ENCODE measurements at places on chromosomes 5 and 9. TPM values are rescaled to one million over a fixed set of nuclear protein-coding genes. Genes with fewer than 3 reads are reported as not detected.
A peak's percentile ranks its signal among the peaks of the same experiment; 100 is the strongest.

Gene OTP
- total RNA-seq = not detected

Gene TEK
- total RNA-seq = 63.0 TPM

Gene BSPRY
- not detected for total RNA-seq

Gene CANX
- 446 TPM for total RNA-seq

Gene TMC1
- 0.82 TPM for total RNA-seq

Gene FOXD4L4
- total RNA-seq = 0.53 TPM

Gene PCDHB14
- 1.6 TPM for total RNA-seq

Gene SHROOM1
- total RNA-seq = 12.1 TPM

Gene AK6
- total RNA-seq = 18.1 TPM

Gene RNF183
- not detected for total RNA-seq

Gene RLN1
- not detected for total RNA-seq

Gene SPINK13
- total RNA-seq = not detected

Gene LRRC19
- not detected for total RNA-seq

Gene SYK
- 2.8 TPM for total RNA-seq

Gene CMBL
- total RNA-seq = 16.8 TPM

Gene LCN12
- total RNA-seq = not detected

Gene TTC1
- total RNA-seq = 74.3 TPM

Gene PCDHGA10
- 12.4 TPM for total RNA-seq

DNA sequence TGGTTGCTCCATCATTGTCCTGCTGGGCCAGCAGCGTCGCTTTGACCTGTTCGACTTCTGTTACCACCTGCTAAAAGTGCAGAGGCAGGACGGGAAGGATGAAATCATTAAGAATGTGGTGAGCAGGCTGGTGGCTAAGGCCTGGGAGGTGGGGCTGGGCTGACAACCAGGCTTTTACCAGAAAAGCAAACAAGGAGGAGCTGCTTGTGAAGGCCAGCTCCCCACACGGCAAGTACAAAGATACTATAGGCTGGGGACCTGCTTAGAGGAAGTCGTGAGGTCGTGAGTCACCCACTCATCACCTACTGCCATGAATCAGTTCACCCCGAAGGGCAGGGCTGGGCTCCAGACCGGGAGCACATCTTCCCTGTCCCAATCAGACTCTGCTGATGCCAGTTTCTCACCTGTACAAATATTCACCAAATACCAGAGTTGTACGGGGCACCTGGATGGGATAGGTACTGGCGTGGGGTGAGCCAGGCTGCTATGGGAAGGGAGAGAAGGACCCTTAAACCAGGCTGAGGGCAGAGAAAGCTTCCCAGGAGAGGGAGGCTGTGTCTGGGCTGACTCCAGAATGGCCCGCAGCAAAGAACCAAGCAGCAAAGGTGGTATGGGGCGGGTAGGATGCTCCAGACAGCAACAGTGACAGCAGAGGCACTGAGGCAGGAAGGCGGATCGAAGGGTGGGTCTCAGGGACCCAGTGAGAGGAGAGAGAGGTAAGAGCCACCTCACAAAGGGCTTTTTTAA, 69.3 kb upstream of the NIPAL4 start:
- no peak for DNase-seq

- DNase-seq = no peak
Measured at GRCh38 chr5:174734571-174735497, 10.5 kb downstream of the MSX2 start.

DNA sequence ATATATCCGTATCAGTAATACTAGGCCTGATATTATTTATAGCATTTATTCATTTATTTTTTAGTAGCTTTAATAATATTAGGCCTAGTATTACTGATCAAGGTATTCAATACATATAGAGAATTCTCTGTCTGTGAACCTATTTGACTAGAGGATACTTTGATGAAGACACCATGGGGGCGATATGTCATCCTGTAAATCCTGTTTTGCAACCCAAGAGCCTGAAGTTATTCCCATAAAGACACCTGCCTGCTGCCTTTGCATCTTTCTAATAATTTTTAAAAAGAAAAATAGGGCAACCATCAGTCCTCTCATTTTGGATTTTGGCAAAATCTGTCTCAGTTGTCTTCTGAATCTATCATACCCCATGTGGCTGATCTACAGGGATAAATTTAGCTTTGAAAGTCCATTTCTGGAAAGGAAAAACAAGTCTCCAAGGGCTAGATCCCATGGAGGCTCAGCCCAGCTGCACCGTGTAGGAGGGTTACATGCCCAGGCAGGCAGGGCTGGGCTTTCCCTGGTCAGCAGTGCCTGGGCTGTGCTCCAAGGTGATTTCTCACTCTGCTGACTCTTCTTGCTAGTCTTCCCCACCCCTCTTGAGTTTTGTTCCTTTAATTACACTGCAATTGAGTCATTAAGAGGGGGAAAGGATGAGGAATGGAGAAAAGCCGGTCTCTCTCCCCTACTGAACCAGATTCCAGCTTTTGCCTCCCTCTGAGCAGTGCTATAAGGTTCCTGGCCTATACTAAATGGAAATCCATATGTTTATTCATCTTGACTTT, 169.0 kb downstream of the TRIM32 start:
- no peak for DNase-seq

DNA sequence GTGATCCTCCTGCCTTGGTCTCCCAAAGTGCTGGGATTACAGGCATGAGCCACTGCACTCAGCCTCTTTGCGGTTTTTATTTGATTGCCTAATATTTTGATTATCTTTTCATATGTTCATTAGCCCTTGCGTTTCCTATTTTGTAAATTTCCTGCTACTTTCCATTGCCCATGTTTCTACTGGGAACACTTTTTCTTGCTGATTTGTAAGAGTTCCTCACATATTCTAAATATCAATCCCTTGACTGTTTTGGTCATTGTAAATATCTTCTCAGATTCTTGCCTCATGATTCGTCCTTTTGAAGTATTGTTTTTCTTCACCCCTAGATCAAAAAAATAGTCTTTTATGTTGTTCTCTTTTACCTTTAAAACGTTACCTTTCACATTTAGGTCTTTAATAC, 37.9 kb upstream of the TTC1 start:
- no peak for DNase-seq

DNA sequence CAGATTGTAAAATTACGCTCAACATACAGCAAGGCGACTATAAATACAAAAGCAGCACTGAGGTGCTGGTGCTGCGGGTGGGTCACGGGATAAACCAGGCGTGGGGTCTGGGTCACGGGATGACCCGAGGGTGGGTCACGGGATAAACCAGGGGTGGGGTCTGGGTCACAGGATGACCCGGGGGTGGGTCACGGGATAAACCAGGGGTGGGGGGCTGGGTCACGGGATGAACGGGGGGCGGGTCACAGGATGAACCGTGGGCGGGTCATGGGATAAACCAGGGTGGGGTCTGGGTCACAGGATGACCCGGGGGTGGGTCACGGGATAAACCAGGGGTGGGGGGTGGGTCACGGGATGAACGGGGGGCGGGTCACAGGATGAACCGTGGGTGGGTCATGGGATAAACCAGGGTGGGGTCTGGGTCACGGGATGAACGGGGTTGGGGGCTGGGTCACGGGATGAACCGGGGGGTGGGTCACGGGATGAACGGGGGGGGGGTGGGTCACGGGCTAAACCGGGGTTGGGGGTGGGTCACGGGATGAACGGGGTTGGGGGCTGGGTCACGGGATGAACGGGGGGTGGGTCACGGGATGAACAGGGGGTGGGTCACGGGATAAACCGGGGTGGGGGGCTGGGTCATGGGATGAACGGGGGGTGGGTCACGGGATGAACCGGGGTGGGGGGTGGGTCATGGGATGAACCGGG, 30.2 kb upstream of the SLC9A3 start:
- DNase-seq = no peak

- no peak for DNase-seq
Measured at GRCh38 chr5:121702682-121703081, 149.0 kb upstream of the FTMT start.

DNA sequence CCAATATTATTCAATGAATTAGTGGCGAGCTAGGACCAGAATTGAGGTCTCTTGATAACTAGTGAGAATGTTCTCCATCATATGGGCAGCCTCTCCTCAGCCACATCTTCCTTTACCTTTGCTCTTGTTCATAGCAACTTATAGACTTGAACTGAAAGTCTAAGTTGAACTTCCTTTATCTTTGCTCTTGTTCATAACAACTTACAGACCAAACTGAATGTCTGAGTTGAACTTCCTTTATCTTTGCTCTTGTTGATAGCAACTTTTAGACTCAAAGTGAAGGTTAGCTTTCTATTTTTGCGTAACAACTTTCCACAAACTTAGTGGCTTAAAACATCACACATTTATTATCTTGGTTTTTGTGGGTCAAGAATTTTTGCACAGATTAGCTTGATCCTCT, 146.4 kb upstream of the C9orf72 start:
- DNase-seq = no peak

GRCh38 chr9:17742067-17742466, 163.2 kb downstream of the SH3GL2 start:
- no peak for DNase-seq

- DNase-seq = no peak
Measured at GRCh38 chr5:16603701-16604100, 13.1 kb downstream of the RETREG1 start.

DNA sequence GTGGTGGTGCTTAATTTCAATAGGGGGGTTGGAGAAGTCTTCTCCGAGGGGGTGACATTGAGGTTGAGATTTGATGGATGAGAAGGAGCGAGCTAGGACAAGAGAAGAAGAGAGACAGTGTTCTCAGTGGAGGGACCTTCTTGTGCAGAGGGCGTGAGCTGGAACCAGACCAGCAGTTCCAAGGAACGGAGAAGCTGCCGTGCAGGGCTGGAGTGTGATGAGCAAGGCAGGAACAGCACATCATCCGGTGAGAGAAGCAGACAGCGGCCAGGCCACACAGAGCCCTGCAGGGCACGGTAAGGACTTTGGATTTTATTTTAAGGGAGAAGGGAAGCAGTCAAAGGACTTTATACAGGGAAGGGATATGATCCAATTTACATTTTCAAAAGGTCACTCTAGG, 206.9 kb downstream of the MELK start:
- DNase-seq = no peak

DNA sequence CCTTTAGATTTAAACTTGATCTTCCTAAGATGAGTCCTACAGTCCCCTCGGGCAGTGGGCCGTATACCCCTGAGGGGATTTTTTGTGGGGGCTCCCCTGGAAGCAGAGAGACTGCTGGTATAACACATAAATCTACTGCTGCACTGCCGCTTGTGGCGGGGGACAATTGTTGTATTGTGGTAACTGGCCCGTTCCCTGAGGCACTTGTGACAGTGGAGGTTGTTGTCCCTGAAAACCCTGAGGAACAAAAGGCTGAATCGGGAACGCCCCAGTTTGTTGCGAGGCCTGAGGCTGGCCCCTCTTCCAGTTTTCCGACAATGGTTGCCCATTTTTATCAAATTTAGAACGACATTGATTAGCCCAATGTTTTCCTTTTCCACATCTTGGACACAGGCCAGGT, 4.7 kb upstream of the TMEM141 start:
- no peak for DNase-seq

- no peak for DNase-seq
Measured at GRCh38 chr9:90107040-90107725, 502.4 kb downstream of the GADD45G start.

- no peak for DNase-seq
Measured at GRCh38 chr9:16514131-16514530, 356.3 kb downstream of the BNC2 start.

DNA sequence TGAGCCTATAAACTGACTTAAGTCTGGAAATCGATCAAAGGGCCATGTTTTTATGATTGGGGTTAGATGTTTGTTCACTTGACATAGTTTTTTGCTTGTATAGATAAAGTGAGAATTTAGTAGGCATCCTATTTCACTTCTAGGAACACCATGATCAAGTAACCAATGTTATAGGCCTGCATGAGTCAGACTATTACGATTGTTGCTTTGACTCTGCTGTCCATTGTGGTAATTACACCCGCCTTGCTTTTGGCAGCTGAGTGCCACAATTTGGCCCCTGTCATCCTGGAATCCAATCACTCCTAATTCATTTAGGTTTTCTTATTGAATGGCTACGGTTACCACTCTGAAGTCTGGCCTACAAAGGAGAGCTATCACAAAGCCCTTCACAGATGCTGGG, 67.8 kb upstream of the IL33 start:
- no peak for DNase-seq

DNA sequence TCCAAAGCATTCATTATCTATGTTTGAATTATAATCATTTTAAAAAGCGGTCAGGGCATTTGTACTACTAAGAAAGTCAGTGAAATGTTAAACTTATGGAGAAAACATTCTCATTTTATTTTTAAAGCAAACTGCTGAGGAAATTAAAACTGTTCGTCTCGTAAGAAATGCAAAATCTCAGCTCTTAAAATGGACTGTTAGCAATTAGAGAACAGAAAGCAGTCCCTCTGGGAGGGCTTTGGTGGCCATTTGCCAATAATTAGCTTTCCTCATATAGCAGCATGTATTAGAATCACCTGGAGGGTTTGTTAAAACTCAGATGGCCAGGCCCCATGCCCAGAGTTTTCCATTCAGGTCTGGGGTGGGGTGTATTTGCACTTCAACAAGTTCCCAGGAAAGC, 120.7 kb upstream of the RASEF start:
- no peak for DNase-seq

- no peak for DNase-seq
Measured at GRCh38 chr5:153135411-153135810, 355.1 kb upstream of the GRIA1 start.

GRCh38 chr9:72954431-72955125, 1.7 kb upstream of the ALDH1A1 start:
- no peak for DNase-seq

DNA sequence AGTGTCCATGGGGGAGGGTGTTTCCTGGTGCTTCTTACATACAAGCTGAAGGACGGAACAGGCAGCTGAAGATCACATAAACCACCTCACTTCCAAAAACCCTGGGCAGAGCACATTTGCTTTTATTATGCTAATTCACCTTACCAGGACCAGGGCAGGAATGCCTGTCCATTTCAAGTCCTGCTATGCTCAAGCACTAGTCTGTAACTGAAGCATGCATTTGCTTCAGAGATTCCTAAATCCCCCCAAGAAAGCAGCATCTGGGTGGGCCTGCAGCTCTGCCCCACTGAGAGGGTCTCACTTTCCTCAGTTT, 9.4 kb upstream of the NACC2 start:
- no peak for DNase-seq

DNA sequence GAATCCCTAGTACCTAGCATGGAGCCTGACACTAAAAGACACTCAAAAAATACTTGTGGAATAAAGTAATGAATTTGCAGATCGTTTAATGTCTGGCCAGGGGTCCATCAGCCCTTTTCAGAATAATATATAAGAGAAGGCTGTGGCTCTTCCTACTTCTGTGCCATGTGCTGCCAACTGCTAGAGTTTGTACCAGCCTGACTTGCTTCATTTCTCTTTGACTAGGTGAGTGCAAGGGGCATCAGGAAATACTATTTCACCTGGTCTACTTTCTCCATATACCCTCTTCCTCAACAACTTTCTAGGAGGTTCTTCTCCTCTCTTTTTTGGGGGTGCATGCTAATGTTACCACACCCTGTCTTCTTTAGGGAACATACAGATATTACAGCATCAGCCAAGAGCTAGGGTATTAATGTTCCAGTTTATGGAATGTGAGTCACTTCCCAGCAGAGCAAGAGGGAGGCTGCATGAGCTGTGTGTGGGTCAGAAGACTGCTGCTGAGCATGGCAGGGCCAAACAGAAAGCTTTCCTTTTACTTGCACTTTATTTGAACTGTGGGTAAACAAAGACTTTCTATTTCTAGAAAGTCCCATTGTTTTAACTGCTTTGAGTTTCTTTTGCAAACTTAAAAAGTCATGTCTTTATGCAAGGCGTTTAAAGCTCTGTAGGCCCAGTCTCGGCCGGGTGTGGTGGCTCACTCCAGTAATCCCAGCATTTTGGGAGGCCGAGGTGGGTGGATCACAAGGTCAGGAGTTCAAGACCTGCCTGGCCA, 158.9 kb downstream of the ADAMTSL1 start:
- peak; percentile 79 for DNase-seq

All from glomerular endothelial cell (primary cell).